ENCODE measurements at places on chromosomes 12 and 14.

DNA sequence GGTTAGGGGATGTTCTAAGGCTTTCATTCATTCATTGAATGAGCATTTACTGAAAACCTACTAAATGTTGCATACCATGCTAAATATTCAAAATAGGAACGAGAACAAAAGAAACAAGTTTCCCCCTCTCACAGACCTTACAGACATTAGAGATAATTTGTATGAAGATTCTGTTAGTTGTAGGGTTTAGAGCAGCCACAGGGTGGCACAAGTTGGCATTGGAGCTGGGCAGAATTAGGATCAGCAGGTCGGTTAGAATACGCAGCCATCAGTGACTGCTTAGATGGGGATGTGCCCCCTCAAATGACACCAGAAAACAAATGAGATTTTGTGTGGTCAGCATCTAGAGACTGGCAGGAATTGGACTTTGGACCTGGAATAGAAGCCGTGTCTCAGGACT lies 166.3 kb upstream of the DAAM1 start:
- DNase-seq = no peak

DNA sequence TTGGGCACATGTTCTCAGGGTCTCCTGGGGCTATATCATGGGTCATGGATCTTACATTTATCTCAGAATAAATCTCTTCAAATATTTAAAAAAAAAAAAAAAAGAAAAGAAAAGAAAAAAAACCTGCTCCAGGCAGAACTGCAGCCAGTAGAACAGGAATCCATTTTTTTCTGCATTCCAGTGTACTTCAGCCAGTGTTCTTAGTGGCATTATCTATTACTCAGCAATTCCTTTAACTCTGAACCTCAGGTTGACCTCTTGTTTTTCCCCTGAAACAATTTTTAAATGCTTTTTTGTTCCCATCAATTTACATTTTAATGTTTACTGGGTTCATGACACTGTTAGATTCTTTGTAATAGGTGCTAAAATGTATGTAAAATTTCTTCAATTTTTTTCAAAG lies 66.7 kb upstream of the STXBP6 start:
- DNase-seq = no peak

DNA sequence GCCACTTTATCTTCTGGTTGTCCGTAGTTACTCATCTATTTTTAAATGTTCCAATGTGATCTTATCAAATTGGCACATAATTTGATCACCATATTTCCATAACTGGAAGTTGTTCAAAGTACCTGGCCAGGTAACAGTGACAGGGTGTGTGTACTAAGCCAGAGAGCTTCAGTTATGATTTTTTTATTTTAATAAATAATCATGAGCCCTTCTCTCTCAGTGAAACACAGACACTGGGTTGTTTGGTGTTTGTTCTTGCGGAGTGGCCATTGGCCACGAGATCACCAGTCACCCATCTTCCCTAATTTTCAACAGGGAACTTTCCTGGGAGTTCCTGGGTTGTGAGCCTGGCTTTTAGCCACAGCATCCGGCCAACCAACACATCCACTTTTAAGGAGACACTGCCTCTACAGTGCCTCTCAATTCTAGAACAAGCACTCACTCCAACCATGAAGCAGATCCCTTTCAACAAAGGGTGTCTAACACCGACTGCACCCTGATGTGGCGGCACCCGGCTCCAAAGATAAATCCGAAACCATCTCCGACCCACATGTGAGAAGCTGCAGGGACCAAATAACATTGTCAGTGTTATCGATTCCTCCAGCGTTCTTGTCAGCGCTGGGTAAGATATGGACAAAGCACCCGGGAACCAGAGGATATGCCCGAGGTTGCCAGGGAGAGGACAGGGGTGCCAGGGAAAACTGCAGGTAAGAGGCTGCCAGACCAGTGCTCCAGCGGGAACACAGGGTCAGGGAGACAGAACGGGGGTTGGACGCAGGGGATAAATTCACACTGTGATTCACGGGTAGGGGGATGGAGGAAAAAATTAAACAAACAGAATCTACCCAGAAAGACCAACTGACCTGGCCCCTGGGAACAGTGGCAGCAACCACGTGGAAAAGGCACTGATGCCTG lies 49.9 kb downstream of the FOXN3 start:
- DNase-seq = no peak

GRCh38 chr12:105741786-105742566 lies 396.8 kb downstream of the NUAK1 start:
- DNase-seq = no peak

DNA sequence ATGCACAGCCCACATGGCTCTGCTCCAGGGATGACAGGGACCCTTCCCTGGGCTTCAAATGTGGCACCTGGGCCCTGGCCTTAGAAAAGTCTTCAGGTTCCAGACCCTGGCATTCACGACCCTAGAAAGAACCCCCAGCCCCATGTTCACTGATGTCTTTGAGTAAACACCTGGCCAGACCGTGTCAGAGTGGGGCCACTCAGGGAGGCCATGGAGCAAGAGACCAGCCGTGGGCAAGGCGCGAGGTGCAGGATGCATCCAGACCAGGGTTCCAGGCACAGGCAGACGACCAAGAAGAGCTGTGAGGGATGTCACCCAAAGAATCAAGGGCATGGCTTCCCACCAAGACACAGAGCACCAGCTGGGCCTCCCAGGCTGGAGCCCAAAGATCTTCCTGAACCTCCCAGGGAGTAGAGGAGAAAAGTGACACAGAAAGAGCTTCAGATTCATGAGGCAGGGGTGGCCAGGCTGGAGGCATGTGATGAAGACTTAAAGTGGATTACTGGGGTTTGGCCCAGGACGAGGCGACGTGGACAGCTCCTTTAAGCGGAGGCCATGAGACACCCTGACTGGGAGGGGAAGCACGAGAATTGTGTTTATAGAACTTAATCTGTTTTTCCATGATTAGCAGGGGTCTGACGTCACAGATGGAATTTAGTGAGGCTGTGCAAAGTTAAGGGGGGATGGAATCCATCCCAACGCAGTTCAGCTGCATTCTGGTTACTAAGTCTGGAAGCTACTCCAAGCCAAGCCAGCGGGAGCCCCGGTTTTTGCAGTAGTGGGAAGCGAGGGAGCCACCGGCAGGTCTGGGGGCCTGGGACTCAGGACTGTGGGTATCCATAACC lies 61.6 kb downstream of the ARL6IP4 start:
- DNase-seq = no peak

DNA sequence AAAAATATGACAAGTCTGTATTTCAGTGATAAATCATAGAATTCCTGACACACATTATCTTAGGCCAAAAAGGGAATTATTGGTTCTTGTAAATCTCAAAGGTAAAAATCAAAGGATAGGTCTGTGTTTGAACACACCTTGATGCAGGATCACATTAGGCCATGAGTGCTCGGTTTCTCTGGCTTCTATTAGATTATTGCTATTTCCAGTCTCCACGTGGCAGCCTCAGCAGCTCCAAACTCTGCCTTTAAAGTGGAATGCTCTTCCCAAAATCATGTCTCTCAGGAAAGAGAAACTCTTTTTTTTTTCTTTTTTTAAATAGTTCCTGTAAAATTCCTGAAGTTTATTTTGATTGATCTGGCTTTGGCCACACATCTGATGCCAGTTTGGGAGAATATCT lies 105.6 kb upstream of the FRMD6 start:
- no peak for DNase-seq

- no peak for DNase-seq
These were observed 30.2 kb downstream of the MSRB3 start for GRCh38 chr12:65308601-65309071.

DNA sequence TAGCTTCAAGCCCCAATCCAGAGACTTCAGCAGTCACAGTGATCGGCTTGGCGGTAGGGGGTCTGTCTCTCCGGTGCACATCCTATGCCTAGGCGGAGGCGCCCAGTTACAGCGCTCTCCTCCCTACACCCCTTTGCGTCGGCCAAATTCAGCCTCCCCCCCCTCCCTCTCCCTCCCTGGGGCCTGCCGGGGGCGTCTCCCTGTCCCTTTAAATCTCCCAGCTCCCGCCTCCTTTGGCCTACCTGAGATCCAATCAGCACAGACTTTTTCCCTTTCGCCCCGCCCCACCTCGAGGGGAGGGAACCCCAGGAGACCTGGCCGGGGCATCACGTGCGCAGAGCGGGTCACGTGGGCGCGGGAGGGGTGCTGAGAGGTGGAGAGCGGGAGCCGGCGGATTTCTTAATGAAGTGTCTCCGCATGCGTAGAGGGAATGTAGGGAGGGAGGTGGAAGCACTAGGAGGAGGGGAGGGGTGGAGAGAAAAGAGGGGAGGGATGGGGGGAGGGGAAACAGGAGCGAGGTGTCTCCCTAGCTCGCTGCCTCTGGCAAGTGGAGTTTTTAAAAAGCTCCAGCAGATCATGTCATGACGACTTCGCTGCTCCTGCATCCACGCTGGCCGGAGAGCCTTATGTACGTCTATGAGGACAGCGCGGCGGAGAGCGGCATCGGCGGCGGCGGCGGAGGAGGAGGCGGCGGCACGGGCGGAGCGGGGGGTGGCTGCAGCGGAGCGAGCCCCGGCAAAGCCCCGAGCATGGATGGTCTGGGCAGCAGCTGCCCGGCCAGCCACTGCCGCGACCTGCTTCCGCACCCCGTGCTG lies at the start of gene HOXC13:
Gene HOXC13, plus strand, starts transcription at position 506 of the 815 bp plus-strand sequence. Its CDS starts 76 bp downstream, at position 582.
- peak; percentile 44 for DNase-seq

- DNase-seq = no peak
These were observed 3.5 kb downstream of the TTC6 start for GRCh38 chr14:37598747-37599506.

DNA sequence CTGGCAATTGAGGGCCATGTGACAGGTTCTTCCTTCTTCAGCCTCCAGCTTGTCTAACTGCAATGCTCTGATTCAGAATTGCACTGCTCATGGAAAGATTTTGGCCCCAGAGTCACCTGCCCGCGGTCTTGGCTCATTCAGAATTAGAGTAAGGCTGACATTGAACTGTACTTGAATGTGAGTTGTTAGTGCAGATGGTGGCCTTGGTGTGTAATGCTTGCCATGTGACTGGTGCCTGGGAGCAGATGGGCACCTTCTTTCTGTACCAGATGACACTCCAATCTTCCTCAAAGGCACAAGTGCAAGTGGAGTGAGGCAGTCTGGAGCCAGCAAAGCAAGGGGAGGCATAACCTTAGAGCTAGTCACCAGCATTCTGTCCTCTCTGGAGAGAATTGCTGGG lies 36.5 kb upstream of the ANO4 start:
- DNase-seq = no peak

DNA sequence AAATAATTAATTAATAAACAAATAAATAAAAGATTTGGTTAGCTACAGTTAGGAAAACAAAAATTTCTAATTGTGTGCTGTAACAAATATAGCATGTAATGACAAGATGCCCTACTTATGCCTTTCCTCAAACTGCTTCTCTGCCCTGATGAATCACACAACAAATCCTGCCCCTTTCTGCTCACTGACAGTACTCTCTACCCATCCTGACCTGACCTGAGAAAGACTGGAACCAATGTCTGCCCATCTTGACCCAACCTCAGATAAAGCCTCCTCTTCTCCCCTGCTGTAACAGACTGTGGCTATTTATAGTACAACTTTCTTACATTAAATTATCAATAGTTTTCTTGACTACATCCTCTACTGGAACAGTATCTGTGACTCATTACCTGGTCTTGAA lies 43.7 kb downstream of the PPP1R13B start:
- DNase-seq = no peak

- peak; percentile 9 for DNase-seq
These were observed 172.2 kb upstream of the ATP2B1 start for GRCh38 chr12:89880690-89881350.

DNA sequence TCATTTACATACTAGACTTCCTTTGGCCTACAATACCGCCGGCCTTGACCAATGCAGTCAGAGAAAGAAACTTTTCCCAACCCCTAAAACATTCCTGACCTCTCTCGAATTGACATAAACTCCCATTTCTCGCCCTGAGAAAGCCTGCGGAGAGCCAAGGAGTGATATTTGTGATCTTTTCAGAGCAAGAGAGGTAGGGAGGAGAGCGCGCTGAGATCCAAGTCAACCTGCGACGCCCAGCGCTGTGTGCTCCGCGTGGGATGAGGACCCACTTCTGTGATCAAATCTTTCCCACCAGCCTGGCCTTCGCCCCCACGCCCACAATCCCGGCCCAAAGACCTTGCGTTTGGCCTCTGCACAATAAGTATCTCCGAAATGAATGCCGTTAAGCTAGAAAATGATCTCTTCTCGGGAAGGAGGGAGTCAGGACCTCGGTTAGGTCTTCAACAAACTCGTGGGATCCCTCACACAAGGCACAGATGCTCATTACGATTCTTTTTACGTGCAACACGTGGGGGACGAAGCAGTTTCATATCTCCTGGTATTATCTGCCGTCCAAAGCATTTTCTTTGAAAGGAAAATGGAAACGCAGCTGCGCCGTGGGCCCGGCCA lies 6.3 kb upstream of the NPAS3 start:
- no peak for DNase-seq

DNA sequence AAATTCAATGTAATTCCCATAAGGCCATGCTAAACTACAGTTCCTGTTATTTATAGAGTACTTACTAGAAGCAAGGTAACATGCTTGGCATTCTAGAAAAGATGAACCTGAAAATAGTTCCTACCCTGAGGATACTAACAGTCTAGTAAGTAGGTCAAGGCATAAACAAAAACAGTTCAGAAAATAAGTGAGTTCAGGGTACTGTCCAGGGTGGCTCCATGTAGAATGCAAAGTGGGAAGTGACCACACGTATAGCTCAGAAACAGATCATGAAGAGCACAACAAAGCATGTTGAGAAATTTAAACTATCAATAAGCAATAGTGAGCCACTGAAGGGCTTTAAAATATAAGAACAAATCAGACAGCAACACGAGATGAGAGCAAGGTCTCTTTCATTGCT lies 2.3 kb downstream of the TMED10 start:
- no peak for DNase-seq

GRCh38 chr14:32230181-32230580 lies 27.1 kb upstream of the RNU6-8 start:
- DNase-seq = no peak

DNA sequence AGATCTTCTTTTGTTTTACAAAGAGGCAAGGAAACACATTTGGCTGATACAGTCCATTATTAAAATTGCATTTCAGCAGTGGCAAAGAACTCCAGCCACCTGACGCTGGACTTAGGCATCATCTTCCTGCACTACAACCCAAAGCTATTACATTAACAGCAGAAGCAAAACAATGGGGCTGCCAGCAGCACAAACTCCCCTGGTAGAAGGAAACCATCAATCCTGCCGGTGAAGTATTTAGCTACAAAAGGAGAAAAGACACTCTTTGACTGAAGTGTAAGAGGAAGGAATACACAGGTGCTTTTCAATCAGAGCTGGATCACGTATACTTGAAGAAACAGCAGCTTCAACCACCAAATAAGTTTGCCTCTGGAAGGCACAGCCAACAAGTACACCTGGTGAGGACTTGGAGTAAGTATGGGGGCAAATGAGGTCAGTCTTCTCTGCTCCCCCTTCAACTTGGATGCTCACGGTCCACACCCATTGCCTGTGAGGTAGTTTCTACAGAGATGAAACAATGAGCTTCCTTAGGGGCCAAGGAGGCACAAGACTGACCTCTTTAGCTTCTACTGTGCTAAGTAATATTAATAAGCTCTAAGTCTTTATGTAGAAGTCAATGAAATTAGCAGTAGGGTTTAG lies 125.9 kb upstream of the FOXN3 start:
- DNase-seq = no peak

DNA sequence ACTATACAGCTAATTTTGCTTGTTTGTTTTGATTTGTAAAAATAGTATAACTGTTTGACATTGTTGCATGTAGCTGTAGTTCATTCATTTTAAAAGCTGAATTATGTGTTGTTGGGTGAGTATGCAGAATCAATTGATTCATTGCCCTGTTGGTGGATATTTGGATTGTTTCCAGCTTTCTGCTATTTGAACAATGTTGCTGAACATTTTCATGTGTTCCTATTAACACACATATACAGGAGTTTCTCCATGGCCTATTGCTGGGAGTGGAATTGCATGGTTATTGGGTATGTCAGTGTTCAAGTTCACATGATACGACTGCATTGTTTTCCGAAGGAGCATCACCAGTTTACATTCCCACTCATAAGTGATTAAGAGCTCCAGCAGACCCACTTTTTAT lies 75.3 kb downstream of the SRGAP1 start:
- DNase-seq = no peak
